ENCODE measurements at places on chromosomes 12 and 14. TPM values are rescaled to one million over a fixed set of nuclear protein-coding genes. Genes with fewer than 3 reads are reported as not detected.

- DNase-seq: no peak
Observed at GRCh38 chr14:51828017-51828797, 32.2 kb upstream of the GNG2 start.

DNA sequence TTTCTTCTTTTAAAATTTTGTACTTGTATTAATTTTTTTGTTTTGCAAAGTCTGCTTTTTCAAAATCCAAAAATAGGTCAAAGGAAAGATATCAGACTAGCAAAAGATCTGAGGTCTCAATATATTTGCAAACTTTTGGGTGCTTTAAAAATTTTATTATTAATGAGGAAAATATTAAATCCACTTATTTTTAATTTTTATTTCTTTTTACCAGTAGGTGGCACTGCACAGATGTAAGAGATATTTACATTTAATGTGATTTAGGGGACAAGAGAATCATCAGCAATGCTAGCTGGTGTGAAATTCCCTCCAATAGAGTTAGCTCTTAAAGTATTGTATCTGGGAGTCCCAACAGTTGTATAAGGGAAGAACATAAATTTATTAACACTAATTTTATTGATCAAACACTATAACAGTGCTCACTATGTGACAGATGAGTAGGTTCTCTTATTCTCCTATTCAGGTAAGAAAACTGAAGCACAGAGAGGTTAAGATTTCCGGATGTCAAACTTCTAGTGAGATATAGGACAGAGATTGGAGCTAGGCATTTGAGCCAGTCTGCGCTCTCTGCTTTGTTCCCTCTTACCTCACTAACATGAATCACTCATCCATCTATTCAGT, 30.5 kb downstream of the ALX1 start:
- no peak for DNase-seq

- no peak for DNase-seq
Observed at GRCh38 chr12:63792338-63792737, 12.6 kb downstream of the RXYLT1 start.

- peak; percentile 83 for DNase-seq
Observed at GRCh38 chr14:54691525-54692283, 124.8 kb downstream of the SAMD4A start.

Gene ABHD12B
- total RNA-seq: 0.43 TPM

Gene MDM1
- total RNA-seq: 10.5 TPM

- DNase-seq: peak; percentile 92
Observed at GRCh38 chr14:103879570-103880347, 32.4 kb upstream of the PPP1R13B start.

DNA sequence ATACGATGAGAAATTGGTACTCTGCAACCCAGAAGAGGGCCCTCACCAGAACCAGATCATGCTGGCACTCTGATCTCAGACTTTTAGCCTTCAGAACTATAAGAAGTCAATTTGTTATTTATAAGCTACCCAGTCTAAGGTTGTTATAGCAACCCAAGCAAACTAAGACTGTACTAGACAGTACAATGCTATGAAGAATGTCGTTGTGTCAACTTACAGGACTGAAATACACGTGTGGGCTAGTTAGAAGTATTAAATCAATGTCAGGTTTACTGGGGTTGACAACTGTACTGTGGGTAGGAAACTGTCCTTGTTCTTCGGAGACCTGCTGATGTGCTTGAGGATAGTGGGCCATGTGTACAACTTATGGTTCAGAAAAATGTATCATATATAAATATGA, 19.7 kb downstream of the DUSP16 start:
- DNase-seq: no peak

Gene P3H3
- 9.7 TPM for total RNA-seq

Gene REM2
- total RNA-seq: 0.41 TPM

Gene SLCO1B1
- not detected for total RNA-seq

DNA sequence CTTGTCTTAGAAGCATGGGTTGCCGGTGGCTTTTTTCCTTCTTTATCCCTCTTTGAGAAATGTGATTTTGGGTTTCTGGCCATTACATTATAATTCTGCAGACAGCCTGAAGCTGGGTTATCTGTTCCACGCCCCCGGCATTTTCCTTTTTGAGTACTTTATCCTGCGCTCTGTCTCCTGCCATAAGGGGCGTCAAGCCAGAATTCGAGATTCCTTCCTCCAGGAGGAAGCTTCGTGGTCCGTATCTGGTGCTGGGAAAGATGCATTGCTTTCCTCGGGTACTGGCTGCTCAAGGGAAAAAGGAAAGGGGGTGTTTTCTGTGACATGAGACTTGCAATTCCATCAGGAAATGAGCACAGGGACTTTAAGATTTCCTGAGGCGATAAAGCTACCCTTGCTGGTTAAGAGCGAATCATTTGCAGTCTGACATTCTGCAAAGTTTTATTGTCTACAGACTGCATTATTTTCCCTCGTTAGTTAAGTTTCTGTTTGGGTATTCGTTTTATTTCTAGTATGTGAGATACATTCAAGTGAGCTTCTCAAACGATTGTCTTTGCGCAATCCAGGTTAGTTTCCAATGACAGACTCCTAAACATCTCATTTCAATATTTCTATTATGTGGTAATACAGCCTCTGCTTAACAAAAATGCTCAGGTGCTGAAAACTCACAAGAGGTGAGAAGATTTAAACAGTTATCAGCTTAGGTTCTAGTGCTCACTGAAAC, 694 bp downstream of the AKAP5 start:
- DNase-seq: no peak

GRCh38 chr14:73810478-73811163, 41.0 kb upstream of the PTGR2 start:
- no peak for DNase-seq

Measured in upper lobe of right lung (tissue), 1 donor.